ENCODE measurements at places on chromosomes 1 and 21.
A peak's percentile ranks its signal among the peaks of the same experiment; 100 is the strongest.

DNA sequence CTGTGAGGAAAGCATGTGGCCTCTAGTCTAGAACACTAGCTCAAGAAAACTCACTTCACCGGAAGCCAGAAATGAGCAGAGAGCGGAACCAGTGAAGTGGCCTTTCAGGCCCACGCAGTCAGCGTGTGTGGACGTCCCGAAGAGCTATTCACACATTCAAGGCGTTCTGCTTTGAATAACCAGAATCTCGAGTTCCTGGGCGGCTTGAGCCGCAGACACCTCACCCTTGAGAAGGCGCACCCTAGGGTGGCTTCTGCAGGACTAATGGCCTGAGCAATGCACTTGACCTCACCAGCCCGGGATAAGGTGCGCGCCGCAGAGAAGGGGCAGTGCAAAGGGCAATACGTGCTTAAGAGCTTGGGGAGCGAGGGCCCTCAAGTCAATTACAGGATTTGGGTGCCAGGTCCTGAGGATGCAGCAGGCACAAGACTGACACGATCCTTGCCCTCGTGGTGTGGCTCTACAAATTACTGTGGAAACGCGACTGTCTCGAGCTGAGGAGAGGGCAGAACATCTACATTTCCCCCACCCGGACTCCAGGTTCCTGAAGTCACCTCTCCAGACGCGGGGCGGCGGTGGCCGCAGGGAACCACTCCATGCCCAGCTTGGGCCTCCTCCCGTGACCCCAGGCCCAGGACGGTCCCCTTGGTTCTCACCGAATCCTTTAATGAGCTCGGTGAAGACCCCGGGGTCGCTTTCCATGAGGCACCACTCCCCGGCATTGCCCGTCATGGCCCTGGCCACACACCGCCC, 455 bp downstream of the UCHL5 start:
- DNase-seq, result peak; percentile 22

GRCh38 chr1:202355944-202356553, 7.5 kb downstream of the PPP1R12B start:
- no peak for DNase-seq

- DNase-seq, result no peak
Observed at GRCh38 chr1:110240476-110241210, 30.5 kb downstream of the KCNC4 start.

DNA sequence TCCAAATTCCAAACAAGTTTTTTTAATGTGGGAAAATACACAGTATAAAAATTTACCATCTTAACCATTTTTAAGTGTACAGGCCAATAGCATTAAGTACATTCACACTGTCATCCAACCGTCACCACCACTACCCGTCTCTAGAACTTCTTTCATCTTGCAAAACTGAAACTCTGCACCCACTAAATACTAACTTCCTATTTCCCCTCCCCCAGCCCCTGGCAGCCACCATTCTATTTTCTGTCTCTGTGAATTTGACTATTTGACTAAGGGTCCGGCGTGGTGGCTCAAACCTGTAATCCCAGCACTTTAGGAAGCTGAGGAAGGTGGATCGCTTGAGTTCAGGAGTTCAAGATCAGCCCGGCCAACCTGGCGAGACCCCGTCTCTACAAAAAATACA, 36.1 kb downstream of the CLSTN1 start:
- no peak for DNase-seq

DNA sequence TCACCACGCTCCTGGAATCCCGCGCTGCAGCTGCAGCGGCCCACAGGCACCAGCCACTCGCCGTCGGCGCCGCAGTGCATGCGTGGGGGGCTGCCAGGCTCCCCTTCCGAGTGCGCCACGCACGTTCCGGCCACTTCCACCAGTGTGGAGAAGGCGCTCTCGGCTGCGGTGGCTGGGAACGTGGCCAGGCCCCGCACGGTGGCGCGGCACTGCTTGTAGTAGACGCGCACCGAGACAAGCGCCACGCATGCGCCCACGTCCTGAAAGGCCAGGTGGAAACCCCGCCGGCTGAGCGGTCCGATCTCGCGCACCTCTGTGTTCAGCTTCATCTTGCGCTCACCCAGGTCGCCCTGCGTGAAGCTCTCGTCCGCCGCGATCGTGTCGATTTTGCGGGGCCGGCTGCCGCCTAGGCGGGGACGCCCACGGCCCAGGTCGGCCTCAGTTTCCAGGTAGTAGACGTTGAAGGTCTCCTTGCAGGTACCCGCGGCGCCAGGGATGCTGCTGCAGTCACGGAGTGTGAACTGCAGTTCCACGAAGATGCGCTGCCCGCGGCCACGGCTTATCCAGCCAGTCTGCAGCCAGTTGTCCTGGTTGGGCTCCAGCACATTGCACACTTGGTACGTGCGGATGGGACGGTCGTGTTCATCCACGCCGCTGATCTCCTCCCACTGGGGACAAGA, 3.4 kb downstream of the EPHA10 start:
- no peak for DNase-seq

GRCh38 chr1:90753556-90753955, 36.5 kb upstream of the BARHL2 start:
- no peak for DNase-seq

GRCh38 chr1:40965531-40965930, 14.0 kb upstream of the CTPS1 start:
- DNase-seq, result no peak

GRCh38 chr1:238060061-238060460, 169.3 kb upstream of the ZP4 start:
- no peak for DNase-seq

DNA sequence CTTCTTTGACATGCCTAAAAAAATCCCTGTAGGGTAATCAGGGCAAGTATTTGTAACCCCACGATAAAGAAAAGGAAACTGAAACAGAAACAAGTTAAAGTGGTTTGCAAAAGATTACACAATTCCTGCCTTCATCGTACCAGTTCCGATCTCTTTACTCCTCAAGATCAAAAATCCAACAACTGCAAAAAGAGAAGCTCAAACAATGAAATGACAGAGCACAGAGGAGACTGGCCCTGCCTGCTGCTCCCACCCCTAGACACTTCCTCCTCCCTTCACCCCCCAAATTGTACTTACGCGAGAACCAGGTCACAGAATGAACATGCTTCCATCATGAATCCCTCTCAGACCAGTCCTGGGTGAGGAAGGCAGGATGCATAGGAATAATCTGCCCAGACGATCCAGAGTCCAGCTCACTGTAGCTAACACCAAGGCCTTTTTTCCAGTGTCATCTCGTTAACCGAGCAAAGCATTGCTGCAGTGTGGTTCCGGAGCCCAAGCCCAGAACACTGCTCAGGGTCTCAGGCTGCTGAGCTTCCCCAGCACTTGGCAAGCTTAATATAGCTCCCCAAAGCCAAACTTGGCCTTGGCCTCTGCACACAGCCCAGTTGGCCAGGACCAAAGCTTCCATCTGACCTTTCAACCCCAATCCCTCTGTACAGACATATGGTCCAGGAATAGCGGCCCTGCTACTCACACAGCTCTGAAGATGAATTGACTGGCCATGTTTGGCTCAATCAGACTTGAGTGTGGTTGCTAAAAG, 20.3 kb downstream of the RXRG start:
- DNase-seq, result no peak

DNA sequence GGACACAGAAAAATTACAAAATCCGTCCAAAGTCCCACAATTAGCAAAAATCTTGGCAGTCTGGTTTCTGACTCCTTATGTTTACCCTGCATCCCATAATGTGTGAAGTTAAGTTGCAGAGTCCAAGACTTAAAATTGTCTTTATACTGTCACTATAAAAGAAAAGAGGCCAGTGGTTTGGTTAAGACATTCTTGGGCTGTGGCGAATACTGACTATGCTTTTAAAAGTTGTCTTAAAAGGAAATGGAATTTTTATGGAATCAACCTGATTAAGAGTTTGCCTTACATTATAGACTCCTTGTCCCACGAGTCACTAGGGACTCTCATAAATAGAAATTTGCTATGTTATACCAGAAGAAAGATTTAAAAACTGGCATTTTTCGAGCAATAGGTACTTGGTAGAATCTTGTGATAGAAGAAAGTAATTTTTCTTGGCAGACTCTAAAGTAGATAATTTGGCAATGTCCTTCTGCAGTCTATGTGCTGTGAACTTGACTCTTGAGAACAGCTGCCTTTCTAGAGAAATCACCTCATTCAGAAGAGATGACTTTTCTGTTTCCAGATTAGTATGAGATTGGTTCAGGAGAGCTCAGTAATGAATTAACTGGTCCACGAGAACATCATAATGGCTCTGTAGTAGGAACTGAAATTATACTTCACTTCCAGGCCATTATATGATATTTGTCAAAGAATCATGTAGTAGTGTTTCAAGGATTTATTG, 31.8 kb downstream of the NTNG1 start:
- no peak for DNase-seq

DNA sequence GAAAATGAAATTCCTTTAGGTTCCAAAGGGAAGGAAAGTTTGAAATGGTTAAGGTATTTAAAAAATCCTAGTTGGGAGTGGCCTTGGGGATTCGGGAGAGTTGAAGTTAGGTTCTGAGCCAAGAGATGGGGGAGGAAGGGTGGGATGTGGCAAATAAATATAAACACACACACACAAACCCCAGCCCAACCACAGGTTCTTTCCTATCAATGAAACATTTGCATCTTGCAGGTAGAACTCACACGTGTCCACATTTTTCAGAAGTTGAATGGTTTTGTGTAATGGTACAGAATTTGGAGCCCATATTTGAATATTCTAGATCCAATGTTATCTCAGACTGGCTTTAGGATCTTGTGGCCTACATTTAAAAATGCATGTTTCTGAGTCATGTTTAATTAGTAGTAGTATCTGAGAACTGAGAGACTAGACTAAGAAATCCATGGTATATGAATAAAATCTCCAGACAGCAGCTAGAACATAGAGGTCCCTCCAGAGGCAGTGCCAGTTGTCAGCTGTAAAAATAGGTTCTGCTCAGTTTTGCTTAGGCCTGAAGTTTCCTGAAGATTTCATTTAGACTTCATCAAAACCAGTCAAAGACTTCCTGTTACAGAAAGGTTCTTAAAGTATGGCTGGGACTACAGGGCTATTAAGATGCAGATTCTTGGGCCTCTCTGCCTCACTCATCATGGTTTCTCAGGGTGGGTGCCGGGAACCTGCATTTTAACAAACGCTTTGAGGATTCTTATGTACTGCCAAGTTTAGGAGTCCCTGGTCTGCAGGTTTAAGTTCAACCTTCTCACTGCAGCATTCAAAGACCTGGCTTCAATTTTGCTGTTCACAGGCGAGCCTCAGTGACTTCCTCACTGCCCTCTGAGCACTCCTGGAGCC, 21.3 kb downstream of the RUNX1 start:
- DNase-seq, result no peak

- peak; percentile 26 for DNase-seq
Observed at GRCh38 chr1:53321366-53321765, 6.5 kb downstream of the LRP8 start.

DNA sequence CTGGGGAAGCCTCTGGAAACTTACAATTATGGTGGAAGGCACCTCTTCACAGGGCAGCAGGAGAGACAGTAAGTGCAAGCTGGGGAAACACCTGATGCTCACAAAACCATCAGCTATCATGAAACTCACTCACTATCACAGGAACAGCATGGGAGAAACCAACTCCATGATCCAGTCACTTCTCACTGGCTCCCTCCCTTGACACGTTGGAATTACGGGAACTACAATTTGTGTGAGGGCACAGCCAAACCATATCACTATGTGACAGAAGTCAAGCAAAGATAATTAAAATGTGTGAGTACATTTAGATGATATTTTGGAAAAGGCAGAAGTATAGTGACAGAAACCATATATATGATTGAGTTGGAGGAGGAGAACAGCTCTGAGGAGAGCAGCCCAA, 474.0 kb upstream of the OLFM3 start:
- DNase-seq, result no peak

GRCh38 chr1:198889749-198890148, 250.9 kb downstream of the PTPRC start:
- DNase-seq, result no peak

- no peak for DNase-seq
Observed at GRCh38 chr1:53279296-53280200, 41.2 kb upstream of the MAGOH start.

GRCh38 chr1:110746644-110747259, 72.0 kb upstream of the KCNA3 start:
- DNase-seq, result peak; percentile 6

DNA sequence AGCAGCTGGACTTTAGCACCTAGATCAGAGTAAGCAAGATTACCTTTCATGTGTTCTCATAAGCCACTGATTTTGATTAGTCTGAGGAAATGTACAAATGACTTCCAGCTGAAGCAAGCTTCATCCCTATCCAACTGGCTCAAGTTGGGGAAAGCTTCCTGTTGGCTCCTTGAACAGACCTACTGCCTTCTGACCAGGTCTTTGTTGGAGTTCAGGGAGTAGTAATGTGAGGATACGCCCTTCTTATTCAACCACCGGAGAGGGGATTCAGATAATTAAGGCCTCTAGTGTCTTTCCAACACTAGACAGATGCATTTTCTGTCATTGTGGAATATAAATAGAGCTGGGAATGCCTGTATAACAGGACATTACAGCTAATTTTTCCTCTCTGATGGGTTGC, 268.9 kb downstream of the TGFB2 start:
- DNase-seq, result no peak

- peak; percentile 15 for DNase-seq
Observed at GRCh38 chr1:237386362-237387143, 344.6 kb downstream of the RYR2 start.

GRCh38 chr1:44829506-44830384, 13.3 kb downstream of the PTCH2 start:
- no peak for DNase-seq

DNA sequence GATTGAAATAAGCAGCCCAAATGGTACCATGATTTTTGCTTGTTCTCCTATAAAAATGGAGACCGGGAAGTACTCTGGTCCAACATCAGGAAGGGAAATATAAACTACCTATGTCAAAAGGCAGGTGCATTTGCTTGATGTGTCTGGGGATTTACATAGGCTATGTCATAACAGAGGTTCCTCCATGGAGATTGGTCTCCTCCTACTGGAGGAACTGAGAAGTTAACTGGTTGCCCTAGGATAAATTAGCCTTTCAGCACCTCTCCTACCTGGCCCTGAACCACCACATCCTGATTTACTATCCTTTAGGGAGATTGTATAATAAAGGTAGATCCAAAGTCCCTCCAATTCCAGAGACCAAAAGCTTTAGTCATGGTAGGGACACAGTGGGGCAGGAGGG, 1109.3 kb upstream of the B3GALT2 start:
- DNase-seq, result peak; percentile 59

GRCh38 chr1:156942176-156942575, 21.7 kb downstream of the LRRC71 start:
- DNase-seq, result no peak

- no peak for DNase-seq
Observed at GRCh38 chr1:175443332-175443731, 250.8 kb upstream of the KIAA0040 start.

DNA sequence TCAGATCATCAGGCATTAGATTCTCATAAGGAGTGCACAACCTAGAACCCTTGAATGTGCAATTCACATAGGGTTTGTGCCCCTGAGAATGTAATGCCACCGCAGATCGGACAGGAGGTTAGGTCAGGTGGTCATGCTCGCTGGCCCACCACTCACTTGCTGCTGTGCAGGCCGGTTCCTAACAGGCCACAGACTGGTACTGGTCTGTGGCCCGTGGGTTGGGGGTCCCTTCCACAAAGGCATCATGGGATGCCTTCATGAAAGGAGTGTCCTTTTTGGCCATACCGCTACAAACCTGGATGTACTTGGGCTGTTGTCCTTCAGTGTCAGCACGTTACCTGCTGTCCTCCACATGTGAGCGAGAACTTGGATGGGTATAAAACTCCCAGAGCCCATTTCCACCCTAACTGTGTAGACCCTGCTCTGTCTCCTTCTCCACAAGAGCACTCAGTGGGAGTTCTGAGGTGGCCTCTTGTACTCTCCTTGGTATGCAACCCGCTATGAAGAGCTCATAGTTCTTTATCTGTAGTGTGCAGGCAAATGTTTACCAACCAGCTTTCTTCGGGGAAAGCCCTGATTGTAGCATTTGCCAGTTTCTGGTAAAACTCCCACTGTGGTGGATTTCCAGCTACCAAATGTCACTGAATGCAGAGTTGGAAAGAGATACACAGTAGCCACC, 41.7 kb upstream of the SLC19A1 start:
- DNase-seq, result no peak

Measured in A549 (cell line).